ENCODE measurements at places on chromosomes 2 and 18. TPM values are rescaled to one million over a fixed set of nuclear protein-coding genes. Genes with fewer than 3 reads are reported as not detected.

Gene MEP1B
- total RNA-seq, result not detected

GRCh38 chr18:3823073-3823472 lies 373.1 kb downstream of the TGIF1 start:
- DNase-seq, result no peak

DNA sequence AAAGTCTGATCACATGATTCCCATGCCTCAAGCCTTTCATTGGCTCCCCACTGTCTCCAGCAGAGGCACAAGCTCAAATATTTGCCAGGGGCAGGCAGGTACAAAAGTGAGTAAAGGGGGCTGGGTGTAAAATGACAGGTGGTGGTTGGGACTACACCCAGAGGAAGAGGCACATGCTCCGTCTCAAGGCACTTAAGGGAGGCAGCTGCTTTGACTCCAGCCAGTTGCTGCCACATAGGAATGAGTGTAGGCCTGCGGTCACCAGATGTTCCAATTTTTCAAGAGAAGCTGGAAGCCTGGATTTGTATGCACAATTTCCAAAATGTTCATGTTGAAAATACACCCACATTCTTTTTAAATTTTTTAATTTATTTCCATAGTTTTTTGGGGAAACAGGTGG lies 164.4 kb downstream of the UPP2 start:
- DNase-seq, result no peak

DNA sequence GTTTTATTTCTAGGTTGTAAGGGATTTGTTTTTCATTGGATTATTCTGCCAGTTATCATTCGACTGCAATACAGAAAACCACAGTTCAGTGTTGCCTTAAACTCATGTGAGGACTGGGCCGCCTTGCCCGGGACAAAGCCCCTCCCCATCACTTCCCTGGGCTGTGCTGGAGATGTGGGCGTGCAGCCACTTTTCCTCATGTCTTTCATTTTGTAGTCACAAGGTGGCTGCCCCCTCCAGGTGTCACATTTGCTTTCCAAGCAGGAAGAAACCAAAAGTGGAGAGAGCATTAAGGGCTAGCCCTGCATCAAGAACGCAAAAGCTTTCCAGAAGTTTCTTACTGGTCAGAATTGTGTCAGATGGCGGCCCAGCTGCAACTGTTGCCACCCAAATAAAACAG lies 492.5 kb upstream of the ID2 start:
- no peak for DNase-seq

DNA sequence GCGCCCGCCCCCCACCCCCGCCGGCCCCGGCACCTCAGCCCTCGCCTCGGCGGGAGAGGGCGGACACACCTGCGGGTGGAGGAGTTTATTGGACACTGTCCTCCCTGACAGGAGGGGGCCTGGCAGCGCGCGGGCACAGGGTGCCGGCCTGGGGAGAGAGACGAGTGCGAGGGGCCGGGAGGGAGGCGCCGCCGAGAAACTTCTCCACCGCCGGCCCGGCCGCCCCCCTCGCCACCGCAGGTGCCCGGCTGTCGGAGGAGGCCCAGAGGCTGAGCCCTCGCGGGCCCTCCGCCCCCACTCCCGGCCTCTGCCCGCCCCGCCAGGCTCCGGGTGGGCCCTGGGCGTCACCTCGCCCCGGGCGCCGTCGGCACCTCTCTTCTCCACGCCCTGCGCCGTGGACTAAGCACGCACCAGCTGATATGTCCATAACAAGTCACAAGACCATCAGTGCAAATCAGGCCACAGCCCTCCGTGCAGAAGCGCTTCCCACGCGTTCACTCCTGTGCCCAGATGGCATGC lies 311.3 kb downstream of the CELF4 start:
- DNase-seq, result peak; percentile 45

GRCh38 chr18:11676867-11677266 lies 12.2 kb upstream of the GNAL start:
- no peak for DNase-seq

Data from G401 (cell line).